ENCODE measurements at places on chromosomes 3 and 15.

DNA sequence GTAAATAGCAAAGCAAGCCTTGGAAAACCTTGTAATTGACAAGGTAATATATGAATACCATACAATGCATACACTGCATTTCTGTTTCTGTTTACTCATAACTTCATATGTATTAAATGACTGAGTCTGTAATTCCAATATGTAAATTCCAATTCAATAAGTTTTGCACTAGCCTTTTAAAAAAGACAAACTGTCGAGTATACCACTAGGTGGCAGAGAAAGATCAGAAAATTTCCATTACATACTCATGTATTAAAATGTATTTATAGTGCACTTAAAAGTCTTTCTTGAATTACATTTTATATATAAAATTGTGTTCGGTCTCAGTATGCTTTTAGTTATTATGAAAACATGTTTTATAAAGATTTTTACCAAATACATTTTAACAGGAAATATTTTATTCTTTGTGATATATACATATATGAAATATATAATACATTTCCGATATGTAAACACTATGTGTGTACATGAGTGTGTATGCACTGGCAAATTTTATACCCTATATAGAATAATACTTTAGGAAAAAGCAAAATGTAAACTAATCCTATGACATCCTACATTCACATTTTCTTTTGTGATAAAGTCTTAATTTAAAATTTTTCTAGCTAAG is 216.8 kb downstream of the VGLL3 start:
- DNase-seq, result no peak

- DNase-seq, result no peak
These were observed 156.1 kb downstream of the THRB start for GRCh38 chr3:24338409-24339130.

DNA sequence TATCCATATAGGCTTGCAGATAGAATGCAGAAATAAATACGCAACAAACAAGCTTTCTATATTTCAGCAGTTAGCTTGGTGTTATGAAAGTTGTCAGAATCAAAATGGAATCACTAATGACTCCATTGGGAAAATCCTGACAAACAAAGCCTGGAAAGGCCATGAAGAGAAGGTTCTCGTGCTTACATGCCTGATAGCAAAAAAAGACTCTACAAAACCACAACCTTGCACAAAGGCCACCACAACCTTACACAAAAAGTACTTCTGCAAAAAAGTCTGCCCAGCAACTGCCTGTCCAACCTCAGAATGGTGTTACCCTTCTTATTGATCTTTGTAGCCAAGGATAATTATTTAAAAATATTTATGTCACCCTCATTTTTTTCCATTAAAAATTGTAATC is 14.4 kb upstream of the PLSCR1 start:
- no peak for DNase-seq

DNA sequence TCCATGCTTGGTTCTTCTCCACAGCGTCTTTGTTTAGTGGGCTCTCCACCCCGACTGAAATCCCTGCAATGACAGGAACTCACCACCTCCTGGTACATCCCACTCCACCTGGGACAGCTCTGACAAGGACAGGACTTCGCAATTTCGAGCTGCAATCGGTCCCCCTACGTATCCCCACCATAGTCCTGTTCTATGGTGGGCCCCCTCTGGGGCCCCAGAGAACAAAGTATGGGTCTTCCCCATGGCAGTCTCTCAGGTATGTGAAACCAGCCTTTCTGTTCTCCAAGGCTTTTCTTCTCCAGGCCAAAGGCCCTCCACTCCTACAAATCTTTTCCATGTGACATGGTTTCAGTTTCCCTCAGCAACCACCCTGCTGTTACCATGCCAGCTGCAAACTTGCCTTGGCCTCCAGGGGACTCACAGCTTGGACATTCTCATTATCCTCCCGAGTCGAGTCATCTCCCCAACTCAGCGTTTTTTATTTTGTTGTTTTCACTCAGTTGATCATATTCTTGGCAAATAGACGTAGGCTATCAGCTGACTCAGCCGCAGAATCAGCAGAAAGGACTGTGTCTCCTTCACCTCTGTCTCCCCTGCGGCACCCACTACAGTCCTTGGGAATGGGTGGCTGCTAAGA is 233.3 kb downstream of the OPA1 start:
- DNase-seq, result no peak

GRCh38 chr3:172538368-172539151 is 15.3 kb upstream of the TNFSF10 start:
- DNase-seq, result no peak

DNA sequence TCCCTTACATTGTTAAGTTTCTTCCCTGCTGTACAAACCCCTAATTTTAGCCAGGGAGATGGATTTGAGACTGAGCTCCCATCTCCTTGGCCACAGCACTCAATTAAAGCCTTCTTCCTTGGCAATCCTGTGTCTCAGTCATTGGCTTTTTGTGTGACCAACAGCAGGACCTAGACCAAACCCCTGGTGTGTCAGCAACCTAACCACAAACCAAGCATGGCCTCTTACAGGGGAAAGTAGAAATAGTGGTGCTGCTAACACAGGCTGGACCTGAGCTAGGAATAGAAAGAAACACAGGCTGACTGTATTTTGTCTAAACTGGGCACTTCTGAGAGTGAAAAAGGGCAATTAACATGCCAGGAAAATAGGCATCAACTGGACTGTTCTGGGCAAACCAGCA is 37.9 kb downstream of the PPCDC start:
- no peak for DNase-seq

DNA sequence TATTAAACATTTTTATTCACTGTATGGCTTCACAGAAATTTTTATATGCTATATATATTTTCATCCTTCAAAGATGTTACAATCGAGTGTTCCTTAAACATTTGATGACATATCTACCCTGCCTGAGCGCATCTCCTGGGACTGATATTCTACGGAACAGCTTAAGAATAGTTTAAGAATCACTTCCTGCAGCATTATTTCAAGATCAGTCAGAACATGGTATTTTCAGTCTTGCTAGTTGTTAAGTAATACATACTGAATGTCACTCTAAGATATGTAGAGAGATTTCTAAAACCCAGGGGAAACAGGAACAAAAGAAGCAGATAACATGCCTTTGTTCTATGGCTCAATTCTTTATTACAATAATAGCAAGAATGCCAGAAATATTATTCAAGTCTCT is 8.7 kb downstream of the COL8A1 start:
- no peak for DNase-seq

- DNase-seq, result no peak
These were observed 156.0 kb upstream of the MCTP2 start for GRCh38 chr15:94075349-94075748.

DNA sequence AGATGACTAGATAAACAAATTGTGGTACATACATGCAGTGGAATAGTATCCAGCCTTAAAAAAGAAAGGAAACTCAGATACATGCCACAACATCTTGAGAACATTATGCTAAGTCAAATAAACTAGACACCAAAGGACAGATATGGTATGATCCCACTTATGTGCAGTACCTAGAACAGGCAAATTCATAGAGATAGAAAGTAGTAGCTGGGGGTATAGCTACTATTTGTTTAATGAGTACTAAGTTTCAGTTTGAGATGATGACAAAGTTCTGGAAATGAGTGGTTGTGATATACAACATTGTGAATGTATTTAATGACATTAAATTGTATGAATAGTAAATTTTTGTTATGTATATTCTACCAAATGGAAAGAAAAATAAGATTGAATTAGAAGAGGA is 477.2 kb upstream of the CFAP20DC start:
- DNase-seq, result no peak

- peak; percentile 12 for DNase-seq
These were observed 3.8 kb upstream of the KIF23 start for GRCh38 chr15:69410248-69410874.

GRCh38 chr3:45779746-45780735 is 16.3 kb downstream of the SLC6A20 start:
- no peak for DNase-seq

DNA sequence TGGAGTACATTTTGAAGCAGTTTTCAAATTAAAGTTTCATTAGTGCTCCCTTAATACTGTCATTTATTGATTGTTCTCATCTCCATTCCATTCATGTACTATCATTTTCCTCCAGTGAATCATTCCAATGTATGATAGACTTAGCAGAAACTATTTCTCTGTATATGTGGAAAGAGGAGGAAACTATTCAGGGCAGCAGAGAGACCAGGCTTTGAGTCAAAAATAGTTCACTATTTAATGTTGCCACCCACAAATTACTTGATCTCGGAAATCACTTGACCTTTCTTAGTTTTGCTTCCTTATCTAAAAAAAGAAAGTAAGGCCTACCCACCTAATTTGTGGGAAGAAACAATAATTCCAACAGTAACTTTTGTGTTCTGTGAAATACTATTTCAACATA is 610.5 kb upstream of the ZNF385D start:
- no peak for DNase-seq

- peak; percentile 37 for DNase-seq
These were observed at the start of gene TNK2 for GRCh38 chr3:195907934-195908693. TNK2 (minus strand) TSS chr3:195908551; CDS start chr3:195888588, 19,963 bp downstream.

DNA sequence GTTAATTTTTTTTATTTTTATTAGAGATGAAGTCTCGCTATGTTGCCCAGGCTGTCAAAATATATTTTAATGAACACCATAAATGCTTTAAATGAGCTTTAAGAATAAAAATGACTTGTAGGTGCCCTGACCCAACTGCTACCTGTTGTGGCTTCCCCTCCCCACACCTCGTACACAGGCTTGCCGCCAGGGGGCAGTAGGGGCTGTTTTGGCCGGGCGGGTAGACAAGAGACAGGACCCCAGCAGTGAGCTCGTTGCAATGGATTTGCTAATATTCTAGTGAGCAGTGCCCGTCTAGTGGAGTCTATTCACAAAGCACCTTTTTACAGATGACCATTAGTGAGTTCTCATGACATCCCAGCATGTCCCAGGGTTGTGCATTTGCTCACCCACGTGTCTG is 418.1 kb downstream of the OCA2 start:
- no peak for DNase-seq

GRCh38 chr3:56118968-56119367 is 349.3 kb downstream of the ERC2 start:
- no peak for DNase-seq

- no peak for DNase-seq
These were observed 41.4 kb downstream of the COL6A6 start for GRCh38 chr3:130558366-130558765.

DNA sequence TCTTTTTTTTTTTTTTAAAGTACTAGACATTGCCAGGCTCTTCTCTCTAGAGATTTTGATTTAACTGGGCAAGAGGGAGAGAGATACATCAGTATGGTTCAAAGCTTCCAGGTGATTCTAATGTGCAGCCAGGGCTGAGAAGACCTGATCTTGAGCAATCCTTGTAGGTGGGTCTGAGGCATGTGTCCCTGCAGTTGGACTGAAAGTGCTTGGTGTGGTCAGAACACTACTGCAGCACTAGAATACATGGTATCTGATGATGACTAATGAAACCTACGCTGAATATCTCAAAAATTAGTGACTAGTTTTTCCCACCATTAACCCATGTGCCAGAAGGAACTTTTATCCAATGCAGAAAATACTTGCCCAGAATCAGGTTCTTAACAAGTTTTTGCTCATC is 34.4 kb upstream of the MYO5C start:
- no peak for DNase-seq

DNA sequence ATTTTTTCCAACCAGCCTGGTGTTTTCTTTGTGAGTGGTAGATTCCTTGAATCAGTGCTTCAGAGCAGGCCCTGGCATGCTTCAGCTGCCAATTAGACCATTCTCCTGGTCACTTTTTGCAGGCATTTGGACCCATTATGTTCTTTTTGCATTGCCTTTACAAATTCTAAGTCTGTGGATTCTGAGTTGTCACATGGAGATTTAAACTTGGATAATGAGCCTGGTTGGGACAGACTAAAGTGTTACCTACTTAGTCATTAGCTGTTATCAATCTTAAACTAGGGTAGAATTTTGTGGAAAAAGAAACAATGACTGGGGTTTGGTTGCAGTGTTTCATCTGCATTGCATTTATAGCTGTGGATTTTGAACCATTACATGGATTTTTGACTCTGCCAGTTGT is 40.6 kb downstream of the ARHGEF26 start:
- DNase-seq, result no peak

- DNase-seq, result no peak
These were observed 177.6 kb upstream of the BCL6 start for GRCh38 chr3:187922704-187923416.

GRCh38 chr3:147418808-147419701 is 9.9 kb downstream of the ZIC1 start:
- DNase-seq, result no peak

DNA sequence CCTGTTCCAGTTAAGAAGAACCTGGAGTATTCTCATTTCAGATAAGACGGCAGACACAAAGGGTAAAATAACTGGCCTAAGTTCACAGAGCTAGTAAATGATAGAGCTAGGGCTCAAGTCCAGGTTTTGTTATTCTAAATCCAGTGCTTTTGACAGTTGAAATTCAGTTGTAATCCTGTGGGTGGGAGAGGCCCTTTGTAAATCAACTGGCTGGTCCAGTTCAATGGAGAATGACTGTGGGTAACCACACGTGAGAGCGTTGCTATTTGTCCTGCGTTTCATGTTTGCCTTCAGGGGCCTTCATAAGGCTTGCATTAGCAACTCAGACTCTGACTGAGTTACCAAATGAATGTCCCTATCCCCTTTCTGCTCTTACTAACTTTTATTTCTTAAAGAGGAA is 24.2 kb upstream of the CD96 start:
- no peak for DNase-seq

DNA sequence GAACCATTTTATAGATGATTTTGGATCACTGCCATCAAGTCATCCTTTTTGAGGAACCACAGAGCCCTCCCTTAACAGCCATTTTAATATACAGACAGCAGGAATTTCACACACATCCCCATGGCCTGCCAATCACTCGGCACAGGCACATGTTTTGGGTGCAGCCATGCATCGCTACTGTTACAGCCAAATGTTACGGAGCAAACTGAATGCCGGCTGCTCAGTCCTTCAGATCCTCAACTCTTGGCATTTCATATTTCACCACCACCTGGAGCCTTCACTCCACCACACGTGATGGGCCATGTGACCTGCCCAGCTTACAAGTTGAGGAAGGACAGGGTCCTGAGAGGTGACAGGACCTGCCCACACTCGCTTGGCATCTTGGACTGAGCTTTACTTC is 90.8 kb downstream of the OXNAD1 start:
- no peak for DNase-seq

Measured in activated CD4-positive, alpha-beta T cell treated with anti-CD3 and anti-CD28 coated beads, Interleukin-2, amount 50 U/mL, for 4 hours (primary cell).